ENCODE measurements at places on chromosomes 6 and 20.
A peak's percentile ranks its signal among the peaks of the same experiment; 100 is the strongest.

DNA sequence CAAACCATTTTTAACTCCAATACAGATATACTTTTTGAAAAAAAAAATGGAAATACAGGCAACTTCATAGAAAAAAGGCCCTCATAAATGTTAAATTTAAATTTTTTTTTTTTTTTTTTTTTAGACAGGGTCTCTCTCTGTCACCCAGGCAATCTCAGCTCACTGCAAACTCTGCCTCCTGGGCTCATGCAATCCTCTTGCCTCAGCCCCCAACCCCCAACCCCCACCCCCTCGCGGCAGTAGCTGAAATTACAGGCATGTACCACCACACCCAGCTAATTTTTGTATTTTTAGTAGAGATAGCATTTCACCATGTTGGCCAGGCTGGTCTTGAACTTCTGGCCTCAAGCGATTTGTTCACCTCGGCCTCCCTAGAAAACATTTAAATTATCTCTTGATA is 12.8 kb upstream of the ULBP3 start:
- DNase-seq = no peak

DNA sequence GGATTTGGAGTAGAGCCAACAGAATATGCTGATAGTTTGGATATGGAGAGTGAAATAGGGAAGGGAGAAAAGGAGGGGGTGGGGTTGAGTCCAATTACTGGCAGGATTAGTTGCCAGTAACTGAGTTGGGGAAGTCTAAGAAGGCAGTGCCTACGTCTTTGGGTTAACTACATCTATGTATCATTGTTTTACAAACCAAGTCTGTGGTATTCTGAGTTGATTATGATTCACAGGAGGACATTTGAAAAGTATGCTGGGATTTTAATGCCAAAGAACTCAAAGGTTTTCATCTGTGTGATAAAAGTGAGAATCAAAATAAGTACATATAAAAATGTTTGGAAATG is 14.7 kb downstream of the DSE start:
- DNase-seq = peak; percentile 89

- DNase-seq = no peak
Measured at GRCh38 chr20:48308232-48308781, 519.5 kb downstream of the PREX1 start.

DNA sequence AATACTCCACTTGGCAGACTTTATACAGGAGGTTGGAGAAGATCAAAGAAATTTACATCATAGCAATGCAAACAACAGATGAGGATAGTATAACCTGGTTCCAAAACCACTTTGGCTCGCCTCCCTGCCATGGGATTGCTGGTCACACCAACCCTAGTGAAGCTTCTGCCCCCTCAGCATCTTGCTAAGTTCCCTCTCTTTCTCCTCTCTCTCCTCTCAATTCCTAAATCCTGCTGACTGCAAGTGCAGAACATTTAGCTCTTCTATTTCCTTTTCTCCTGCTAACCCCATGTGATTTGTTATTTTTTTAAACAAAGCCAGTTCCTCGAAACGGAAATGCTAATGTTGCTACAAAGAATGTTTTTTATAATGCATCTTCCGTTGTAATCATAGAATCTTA is 50.3 kb upstream of the LY86 start:
- DNase-seq = no peak

- DNase-seq = no peak
Measured at GRCh38 chr20:38083338-38084048, 49.9 kb downstream of the RPRD1B start.

- DNase-seq = no peak
Measured at GRCh38 chr20:24840121-24840713, 108.9 kb upstream of the CST7 start.

GRCh38 chr20:50358971-50359370 is 151.2 kb upstream of the PTPN1 start:
- DNase-seq = no peak

GRCh38 chr6:166569206-166569605 is 17.3 kb downstream of the RAMACL start:
- no peak for DNase-seq

DNA sequence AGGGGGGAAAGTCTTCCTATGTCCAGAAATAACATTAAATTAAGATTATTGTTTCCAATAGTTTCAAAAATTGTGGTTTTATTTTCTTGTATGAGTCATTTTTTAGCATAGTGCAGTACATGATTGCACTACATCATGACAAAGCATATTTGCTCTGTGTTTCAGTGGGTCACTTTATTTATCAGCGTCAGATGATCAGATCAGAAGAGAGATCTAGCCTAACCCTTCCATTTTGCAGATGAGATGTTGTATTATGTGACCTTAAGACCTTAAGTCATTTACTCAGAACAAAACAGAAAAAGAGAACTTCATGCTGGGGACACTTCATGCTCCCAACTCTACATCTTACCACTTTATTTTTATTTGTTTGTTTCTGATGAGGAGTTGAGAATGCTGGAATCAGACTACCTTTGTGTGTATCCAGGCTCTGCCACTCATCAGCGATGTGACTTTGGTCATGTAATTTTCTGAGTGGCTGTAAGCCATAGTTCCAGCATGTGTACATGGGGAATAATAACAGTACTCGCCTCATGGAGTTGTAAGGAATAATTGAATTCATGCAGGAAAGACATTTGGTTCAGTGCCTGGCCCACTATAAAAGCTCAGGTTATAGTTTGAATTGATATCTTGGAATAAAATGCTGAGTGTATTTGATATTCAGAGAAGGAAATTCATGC is 13.5 kb downstream of the EYA4 start:
- DNase-seq = peak; percentile 47

DNA sequence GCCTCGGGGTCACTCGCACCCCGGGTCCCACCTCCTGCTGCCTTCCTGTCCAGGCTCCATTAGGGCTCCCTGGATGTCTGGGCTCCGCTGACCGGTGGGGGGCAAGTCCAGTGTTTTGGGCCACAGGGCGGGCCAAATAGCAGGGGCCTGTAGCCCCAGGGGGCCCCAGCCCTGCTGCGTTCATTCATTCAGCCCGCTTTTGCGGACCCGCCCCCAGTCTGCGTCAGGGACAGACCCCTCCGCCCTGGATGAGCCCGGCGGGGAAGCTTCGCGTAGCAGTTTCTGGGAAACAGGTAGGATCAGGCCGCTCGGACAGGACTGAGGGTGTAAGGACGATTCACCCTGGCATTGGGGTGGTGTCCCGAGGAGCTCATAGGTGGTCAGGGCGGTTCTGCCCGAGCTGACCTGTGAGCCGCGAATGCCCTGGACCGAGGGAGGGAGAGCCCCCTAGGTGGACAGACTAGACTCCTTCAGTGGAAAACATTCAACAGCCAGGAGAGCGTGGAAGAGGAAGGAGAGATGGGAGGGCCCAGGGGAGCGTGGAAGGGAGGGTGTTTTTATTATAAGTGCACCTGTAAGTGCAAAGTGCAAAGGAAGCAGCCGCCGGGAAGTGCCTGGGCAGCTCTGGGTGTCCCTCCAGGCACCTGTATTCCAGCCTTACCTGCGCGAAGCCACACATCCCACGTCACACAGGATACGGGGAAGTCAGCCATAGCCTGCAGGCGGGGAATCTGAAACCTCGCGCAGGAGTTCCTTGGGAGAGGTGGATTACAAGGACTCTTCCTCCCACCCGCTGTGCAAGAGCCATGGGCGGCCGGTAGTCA is 662 bp downstream of the ENTPD6 start:
- DNase-seq = no peak

- DNase-seq = no peak
Measured at GRCh38 chr6:120853489-120853888, 480.8 kb downstream of the TBC1D32 start.

DNA sequence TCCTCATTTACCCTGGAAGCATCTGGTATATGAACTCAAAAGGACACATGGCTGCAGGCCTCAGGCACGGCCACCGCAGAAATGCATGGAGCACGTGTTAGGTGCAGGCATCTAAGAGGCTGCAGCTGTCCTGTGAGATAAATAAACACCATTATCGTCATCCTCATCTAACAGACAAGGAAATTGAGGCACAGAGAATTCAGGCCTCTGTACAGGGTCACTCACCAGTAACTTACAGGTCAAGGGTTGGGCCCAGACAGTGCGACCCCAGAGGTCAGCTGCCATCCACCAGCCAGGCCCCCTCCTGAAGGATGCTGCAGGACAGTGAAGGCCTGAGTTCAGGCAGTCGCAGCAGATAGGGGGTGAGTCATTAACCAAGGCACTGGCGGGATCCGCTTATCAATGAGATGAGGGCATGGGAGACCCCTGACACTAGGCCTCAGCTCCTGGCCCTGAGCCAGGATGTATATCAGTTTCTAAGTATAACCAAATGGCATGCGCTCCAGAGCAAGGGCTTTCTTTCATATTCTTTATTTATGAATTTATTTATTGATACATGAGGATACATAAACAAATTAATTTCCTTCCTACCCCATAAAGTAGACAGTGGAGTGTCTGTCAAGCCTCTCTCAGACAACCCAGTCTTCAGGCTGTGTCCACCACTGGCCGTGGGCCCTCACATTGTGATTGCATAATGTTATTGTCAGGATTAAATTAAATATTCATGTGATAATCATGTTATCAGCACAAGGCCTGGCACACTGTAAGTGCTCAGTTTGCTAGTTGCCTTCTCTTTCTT is 316.9 kb downstream of the QKI start:
- no peak for DNase-seq

DNA sequence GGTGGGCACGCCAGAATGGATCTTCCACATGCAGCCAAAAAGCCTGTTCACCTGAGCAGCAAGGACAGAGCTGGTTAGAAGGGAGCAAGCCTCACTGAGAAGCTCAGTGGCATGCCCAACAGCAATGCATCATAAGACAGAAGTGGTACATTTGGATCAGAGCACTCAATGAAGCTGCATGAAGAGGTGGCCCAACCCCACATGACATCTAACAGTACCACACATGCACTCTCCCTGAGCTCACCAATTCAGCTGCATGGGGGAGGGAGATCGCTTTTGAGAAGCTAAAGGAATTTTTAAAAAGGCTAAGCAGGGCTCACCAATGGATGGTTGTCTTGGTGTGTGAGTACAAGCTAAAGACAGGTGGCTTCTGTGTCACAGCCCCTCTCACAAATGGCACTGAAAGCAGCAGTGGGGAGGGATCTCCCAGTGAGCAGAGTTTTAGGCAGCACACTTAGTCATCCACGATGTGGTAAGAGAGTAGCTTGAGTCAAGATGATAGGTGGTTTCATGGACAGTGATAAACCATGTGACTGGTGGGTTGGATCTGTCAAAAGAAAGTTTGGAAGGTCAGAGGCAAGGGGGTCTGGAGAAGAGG is 166.6 kb upstream of the TAB2 start:
- no peak for DNase-seq

DNA sequence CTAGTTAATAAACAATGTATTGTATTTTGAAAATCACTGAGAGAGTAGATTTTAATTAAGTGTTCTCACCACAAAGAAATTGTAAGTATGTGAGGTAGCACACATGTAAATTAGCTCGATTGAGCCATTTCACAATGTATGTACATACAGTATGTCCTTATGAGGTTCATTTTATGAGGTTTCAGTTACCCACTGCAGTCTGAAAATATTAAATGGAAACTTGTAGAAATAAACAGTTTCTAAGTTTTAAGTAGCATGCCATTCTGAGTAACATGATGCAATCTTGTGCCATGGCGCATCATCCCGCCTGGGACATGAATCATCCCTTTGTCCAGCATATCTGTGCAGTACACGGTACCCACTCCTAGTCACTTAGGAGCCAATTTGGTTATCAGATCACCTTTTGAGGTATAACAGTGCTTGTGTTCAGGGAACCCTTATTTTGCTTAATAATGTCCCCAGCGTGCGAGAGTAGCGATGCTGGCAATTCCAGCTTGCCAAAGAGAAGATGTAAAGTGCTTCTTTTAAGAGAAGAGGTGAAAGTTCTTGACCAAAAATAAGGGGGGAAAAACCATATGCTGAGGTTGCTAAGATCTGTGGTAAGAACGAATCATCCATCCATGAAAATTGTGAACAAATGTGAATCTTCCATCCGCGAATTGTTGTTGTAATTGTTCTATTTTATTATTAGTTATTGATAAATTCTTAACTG is 64.7 kb downstream of the KCNS1 start:
- DNase-seq = peak; percentile 58

DNA sequence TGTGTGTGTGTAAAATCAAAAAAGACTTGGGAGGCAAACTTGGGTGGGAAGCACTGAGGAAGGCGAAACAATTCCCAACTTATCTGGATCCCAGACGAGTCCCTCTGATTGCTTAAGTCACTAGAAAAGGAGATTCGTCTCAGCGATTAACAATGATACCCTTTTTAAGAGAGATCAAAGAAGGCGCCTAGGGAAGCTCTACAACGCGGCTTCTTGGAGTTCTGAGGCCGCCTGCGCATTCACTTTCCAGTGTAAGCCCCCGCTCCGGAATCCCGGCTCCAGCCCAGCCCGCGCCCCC is 8.7 kb upstream of the TBX18 start:
- DNase-seq = no peak

GRCh38 chr6:7145885-7146828 is 38.4 kb downstream of the RREB1 start:
- peak; percentile 69 for DNase-seq

GRCh38 chr6:12266571-12266970 is 23.6 kb upstream of the EDN1 start:
- peak; percentile 85 for DNase-seq

DNA sequence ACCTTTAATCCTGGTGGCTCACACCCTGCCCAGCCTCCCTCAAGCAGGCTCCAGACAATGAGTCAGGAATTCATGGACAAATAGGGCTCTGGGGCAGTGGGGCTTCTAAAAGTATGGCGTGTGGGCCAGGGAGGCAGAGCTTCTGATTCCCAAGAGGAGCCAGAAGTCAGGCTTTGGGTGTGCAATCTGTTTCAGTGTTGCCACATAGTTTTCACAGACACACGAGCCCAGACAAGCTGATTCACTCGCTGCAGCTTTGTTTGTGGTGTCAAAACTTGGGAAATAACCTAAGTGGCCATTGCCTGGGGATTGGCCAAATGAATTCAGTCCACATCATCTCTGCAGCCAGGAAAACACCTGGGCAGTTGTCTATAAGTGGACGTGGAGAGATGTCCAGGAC is 9.2 kb downstream of the PEDS1 start:
- DNase-seq = peak; percentile 98

DNA sequence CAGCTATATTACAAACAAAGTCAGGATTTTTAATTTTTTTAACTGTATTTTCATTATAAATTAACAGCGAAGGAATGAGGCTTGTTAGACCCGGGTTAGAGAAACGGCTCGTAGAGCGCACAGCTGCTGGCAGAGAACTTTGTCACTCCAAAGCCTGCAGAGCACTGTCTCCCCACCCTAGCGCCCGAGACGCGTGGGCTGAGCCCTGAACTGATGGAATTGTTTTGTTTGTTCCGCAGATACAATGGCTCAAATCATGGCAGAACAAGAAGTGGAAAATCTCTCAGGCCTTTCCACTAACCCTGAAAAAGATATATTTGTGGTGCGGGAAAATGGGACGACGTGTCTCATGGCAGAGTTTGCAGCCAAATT is 810 bp downstream of the LAMP5 start:
- no peak for DNase-seq

Measured in astrocyte (in vitro differentiated cells and primary cell).